ENCODE measurements at places on chromosomes 2 and 18.
A peak's percentile ranks its signal among the peaks of the same experiment; 100 is the strongest.

DNA sequence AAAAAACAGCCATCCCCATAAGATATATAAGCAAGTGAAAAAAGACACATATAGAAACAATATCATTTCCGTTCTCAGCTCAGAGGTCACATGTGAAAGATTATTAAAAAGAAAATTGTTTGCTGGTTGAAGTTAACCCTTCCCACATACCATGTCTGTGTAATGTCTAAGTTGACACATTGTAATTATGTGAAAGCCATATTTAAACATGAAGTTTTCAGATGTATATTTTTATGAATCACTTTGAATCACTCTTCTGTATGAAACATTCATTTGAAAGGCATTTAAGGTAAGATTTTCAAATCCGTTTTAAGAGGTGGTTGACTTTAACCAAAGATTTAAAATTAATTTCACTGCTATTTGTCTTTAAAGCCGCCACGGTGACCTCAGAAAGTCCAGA, 441.9 kb downstream of the RND3 start:
- no peaks in the 10 kb centered on the region for H3K27me3 ChIP-seq
- DNase-seq: no peak
- H3K27ac ChIP-seq: no peak overlapping the region
- H3K4me1 ChIP-seq: peaks cover 15% of the 10 kb centered on the region
- H3K36me3 ChIP-seq: no peaks in the 10 kb centered on the region

DNA sequence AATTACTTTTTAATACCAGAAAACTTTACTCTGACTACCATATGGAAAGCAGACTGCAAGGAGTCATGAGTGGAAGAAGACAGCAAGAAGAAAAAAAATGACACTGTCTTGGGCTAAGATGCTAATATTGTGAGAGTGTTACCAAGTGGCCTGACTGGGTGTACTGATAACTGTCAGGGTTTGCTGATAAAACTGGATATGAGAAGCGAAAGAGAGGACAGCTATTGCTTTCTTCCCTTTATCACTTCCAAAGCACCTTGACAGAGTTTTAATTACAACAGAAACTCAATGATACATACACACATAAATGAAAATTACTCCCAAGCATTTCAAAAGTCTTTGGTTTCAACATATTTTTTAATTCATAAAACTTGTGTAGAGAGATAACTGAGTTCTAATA, 368.5 kb downstream of the ZEB2 start:
- no peak overlapping the region for H3K4me3 ChIP-seq
- H3K27me3 ChIP-seq: no peaks in the 10 kb centered on the region
- no peaks in the 10 kb centered on the region for H3K36me3 ChIP-seq
- H3K27ac ChIP-seq: no peak overlapping the region
- DNase-seq: no peak

DNA sequence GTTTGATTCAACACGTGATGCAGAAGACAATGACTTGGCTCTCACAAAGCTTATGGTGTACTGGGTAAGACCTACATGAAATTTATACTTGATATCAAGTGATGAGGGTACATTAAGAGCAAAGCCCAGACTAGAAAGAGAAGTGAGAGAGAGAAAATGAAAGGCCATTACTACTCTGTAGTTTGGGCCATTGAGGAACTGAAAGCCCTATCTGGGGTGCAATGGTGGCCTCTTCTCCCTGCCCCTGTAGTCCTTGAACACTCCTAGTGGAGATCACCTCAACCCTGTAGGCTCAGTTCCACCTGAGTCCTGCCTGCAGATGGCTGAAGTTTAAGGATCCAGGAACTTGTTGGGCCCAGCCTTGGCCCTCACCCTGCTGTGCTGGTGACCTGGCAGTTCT, 569.8 kb upstream of the MEX3C start:
- no peaks in the 10 kb centered on the region for H3K36me3 ChIP-seq
- no peak for DNase-seq
- H3K27me3 ChIP-seq: no peaks in the 10 kb centered on the region
- H3K4me1 ChIP-seq: no peaks in the 10 kb centered on the region
- H3K4me3 ChIP-seq: no peak overlapping the region

- no peak overlapping the region for H3K4me3 ChIP-seq
- H3K27ac ChIP-seq: no peak overlapping the region
- peaks cover 6% of the 10 kb centered on the region for H3K36me3 ChIP-seq
- H3K4me1 ChIP-seq: peaks cover 28% of the 10 kb centered on the region
- DNase-seq: peak; percentile 62
Observed at GRCh38 chr18:80171054-80171872, 62.2 kb downstream of the ADNP2 start.

DNA sequence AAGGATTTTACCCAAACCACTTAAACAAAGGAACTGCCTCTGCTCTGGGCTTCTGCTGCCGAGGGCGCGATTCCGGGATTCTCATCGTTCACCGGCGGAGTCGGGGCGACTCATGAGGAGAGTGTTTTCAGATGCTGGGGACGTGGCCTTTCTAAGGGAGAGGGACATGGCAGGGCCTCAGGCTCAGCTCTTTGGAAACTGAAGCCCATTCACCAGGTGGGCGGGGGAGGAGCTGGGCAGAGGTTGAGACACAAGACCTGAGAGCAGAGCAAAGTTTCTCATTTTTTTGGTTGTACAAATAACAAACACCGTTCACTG, 29.8 kb downstream of the NFATC1 start:
- no peaks in the 10 kb centered on the region for H3K36me3 ChIP-seq
- H3K4me3 ChIP-seq: no peak overlapping the region
- no peak for DNase-seq
- peaks cover 2% of the 10 kb centered on the region for H3K27me3 ChIP-seq
- peak overlapping the region; percentile 59 for H3K27ac ChIP-seq
- H3K4me1 ChIP-seq: peaks cover 24% of the 10 kb centered on the region

- H3K27me3 ChIP-seq: no peaks in the 10 kb centered on the region
- peaks cover 47% of the 10 kb centered on the region for H3K4me1 ChIP-seq
- H3K4me3 ChIP-seq: no peak overlapping the region
- no peak for DNase-seq
- no peaks in the 10 kb centered on the region for H3K36me3 ChIP-seq
Observed at GRCh38 chr2:43139996-43140621, 86.3 kb downstream of the ZFP36L2 start.

DNA sequence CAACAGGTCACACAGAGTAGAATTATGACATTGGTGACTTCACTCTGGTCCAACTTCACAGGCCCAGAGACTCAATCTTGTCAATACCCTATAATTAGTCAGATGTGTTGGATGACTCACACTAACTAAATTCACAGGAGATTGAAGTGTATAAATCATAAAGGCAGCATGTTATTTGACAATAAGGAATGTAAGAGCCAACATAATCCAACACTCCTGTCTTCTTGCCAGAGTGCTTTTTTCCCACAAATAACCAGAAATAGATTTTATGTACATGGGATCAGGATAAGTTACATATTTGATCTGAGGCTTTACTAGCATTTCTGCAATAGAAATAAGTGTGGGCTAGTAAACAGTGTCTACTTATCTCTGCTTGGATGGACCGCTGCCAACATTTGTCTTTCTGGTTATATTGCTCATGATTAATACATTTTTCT, 42.2 kb upstream of the ZSWIM2 start:
- no peaks in the 10 kb centered on the region for H3K36me3 ChIP-seq
- H3K27me3 ChIP-seq: no peaks in the 10 kb centered on the region
- H3K4me3 ChIP-seq: no peak overlapping the region
- no peak for DNase-seq
- no peak overlapping the region for H3K27ac ChIP-seq

DNA sequence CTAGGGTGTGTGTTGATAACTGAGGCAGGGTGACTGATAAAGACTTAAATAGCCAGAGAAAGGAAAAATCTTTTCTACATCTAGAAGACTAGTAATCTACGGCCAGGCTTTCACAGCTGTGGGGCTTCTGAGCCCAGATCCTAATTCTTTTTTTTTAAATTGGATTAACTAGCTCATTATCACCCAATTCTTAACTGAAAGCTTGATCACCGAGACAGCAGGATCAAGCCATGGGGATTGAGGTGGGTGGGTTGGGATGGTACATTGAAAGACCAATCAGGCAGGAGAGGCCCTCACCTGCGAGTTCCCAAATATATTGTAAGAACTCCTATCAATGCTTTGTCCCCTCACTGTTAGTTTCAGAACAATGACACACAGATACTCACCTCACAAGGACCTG, 20.0 kb upstream of the NFE2L2 start:
- no peaks in the 10 kb centered on the region for H3K36me3 ChIP-seq
- no peak overlapping the region for H3K4me3 ChIP-seq
- DNase-seq: no peak
- no peaks in the 10 kb centered on the region for H3K27me3 ChIP-seq
- no peak overlapping the region for H3K27ac ChIP-seq

GRCh38 chr2:33419581-33420200, 56.8 kb upstream of the RASGRP3 start:
- no peaks in the 10 kb centered on the region for H3K36me3 ChIP-seq
- H3K27me3 ChIP-seq: no peaks in the 10 kb centered on the region
- H3K4me3 ChIP-seq: no peak overlapping the region
- no peak for DNase-seq

DNA sequence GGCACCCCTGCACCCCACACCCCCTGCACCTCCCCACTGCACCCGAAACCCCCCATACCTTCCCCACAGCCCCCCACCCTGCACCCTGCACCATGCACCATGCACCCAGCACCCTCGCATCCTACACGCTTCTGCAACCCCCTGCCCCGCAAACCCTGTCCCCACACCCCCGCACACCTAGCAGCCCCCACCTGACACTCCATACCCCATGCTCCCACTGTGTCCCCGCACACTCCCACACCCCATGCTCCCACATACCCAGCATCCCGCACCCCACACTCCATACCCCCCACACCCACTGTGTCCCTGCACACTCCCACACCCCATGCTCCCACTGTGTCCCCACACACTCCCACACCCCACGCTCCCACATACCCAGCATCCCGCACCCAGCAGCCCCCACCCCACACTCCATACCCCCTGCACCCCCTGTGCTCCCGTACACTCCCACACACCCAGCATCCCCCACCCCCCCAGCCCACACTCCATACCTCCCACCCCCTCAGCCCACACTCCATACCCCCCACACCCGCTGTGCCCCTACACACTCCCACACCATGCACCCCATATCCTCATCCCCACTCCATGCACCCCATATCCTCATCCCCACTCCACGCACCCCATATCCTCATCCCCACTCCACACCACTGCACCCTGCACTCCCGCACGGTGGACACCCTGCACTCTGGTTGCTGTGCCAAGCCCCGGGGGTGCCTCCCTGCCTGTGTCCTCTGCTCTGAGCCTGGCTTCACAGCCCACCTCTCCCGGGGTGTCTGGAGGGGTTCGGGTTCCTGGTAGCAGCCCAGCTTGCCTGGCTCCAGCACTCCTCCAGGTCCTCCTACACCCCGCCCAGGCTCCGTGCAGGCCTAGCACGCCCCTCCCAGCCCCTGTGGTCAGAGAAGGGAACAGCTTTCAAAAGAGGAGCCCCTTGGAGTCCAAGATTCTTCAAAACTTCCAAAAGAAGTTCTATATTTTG, 93.9 kb upstream of the CTDP1 start:
- H3K4me1 ChIP-seq: peaks cover 10% of the 10 kb centered on the region
- no peak overlapping the region for H3K4me3 ChIP-seq
- H3K27me3 ChIP-seq: no peaks in the 10 kb centered on the region
- no peak overlapping the region for H3K27ac ChIP-seq
- no peaks in the 10 kb centered on the region for H3K36me3 ChIP-seq
- DNase-seq: no peak

DNA sequence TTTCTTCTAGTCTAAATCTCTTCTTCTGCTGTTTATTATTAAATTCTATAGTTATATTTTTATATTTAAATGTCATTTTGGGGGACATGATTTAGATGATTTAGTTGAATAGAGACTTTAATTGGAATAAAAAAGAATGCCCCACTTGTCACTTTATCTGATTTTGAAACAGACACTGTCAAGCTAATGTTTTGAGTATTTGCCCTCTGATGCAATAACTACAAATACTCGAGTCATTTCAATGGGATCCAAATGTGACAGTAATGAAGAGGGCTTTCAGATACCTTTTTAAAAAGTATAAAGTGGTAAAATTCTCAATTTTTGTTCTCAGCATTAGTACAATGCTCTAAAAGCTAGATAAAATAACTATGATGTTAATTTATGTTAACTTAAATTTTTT, 257.3 kb upstream of the SESTD1 start:
- H3K27ac ChIP-seq: no peak overlapping the region
- H3K36me3 ChIP-seq: no peaks in the 10 kb centered on the region
- no peak overlapping the region for H3K4me3 ChIP-seq

DNA sequence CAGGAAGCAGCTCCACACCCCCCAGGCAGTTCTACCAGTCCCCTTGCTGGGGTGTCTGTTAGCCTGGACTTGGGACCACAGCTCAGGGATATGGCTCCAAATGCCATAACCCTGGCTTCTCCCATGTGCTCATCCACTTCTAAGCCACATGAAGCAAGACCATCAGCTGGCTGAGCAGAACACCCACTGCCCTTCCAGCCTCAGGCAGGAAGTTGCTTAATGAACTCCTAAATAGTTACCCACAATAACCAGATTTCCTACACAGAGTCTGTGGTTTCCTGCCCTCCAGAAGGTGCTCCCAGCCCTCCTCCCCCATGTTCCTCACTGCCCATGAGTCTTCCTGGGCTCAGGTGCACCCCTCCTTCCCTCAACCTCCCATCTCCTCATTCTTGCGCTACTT, 98.3 kb upstream of the EPC2 start:
- H3K4me1 ChIP-seq: no peaks in the 10 kb centered on the region
- H3K36me3 ChIP-seq: no peaks in the 10 kb centered on the region
- H3K4me3 ChIP-seq: no peak overlapping the region
- DNase-seq: no peak

DNA sequence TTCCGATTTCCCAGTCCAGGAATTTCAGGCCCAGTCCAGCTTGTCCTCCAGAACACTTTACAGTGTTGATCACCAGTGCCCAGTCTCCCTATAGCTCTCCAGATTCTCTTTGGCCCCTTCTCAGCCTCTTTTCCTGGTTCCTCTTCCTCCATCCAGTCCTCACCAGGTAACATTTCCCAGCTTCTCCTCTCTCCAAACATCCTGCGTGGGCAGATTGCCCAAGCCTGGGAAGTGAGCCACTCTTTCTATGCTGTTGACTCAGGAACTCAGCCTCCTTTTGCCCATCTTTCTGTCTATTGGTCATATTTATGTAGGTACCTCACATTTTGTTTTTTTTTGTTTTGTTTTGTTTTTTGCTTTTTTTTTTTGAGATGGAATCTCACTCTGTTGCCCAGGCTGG, 109.4 kb downstream of the LYPD1 start:
- H3K27me3 ChIP-seq: no peaks in the 10 kb centered on the region
- H3K36me3 ChIP-seq: no peaks in the 10 kb centered on the region
- no peaks in the 10 kb centered on the region for H3K4me1 ChIP-seq
- H3K4me3 ChIP-seq: no peak overlapping the region

- H3K4me1 ChIP-seq: no peaks in the 10 kb centered on the region
- no peak for DNase-seq
- no peaks in the 10 kb centered on the region for H3K27me3 ChIP-seq
- no peaks in the 10 kb centered on the region for H3K36me3 ChIP-seq
- no peak overlapping the region for H3K27ac ChIP-seq
Observed at GRCh38 chr2:7552825-7553570, 635.8 kb downstream of the RNF144A start.

GRCh38 chr2:79512442-79513401, at the start of gene CTNNA2:
CTNNA2 (plus strand) TSS chr2:79513051.
- no peak within 1 kb of the TSS for H3K27ac ChIP-seq
- no peaks in the 10 kb centered on the region for H3K36me3 ChIP-seq
- peak; percentile 63 for DNase-seq
- H3K4me1 ChIP-seq: peaks cover 10% of the 10 kb centered on the region
- H3K27me3 ChIP-seq: peaks cover 78% of the 10 kb centered on the region
